ENCODE measurements at places on chromosomes 3 and 15.
A peak's percentile ranks its signal among the peaks of the same experiment; 100 is the strongest.

GRCh38 chr3:190266913-190267290 is 55.3 kb downstream of the CLDN1 start:
- H3K36me3 ChIP-seq = no peaks in the 10 kb centered on the region
- H3K4me1 ChIP-seq = no peaks in the 10 kb centered on the region
- H3K27ac ChIP-seq = no peak overlapping the region
- no peak for DNase-seq
- no peak overlapping the region for H3K4me3 ChIP-seq
- peaks cover 14% of the 10 kb centered on the region for H3K27me3 ChIP-seq

GRCh38 chr3:5565026-5565425 is 377.5 kb downstream of the EDEM1 start:
- H3K27me3 ChIP-seq = no peaks in the 10 kb centered on the region
- H3K4me1 ChIP-seq = no peaks in the 10 kb centered on the region
- H3K36me3 ChIP-seq = no peaks in the 10 kb centered on the region
- H3K4me3 ChIP-seq = no peak overlapping the region

- peaks cover 5% of the 10 kb centered on the region for H3K36me3 ChIP-seq
- DNase-seq = no peak
- no peak overlapping the region for H3K27ac ChIP-seq
- H3K27me3 ChIP-seq = no peaks in the 10 kb centered on the region
These were observed 15.5 kb downstream of the ACAA1 start for GRCh38 chr3:38121451-38121831.

DNA sequence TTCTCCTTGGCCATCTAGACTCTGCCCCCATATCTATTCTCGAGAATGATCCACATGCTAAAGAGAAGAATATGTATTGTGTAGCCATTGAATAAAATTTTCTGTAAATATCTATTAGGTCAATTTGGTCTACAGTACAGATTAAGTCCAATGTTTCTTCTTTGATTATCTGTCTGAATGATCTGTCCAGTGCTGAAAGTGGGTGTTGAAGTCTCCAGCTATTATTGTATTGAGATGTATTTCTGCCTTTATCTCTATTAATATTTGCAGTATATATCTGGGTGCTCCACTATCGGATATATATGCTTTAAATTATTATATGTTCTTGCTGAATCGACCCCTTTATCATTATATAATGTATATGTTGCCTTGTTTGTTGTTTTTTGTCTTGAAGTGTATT is 384.9 kb upstream of the ROBO1 start:
- H3K4me1 ChIP-seq = no peaks in the 10 kb centered on the region
- H3K27ac ChIP-seq = no peak overlapping the region
- H3K36me3 ChIP-seq = no peaks in the 10 kb centered on the region
- no peaks in the 10 kb centered on the region for H3K27me3 ChIP-seq

GRCh38 chr3:37272741-37273140 is 98.4 kb upstream of the LRRFIP2 start:
- DNase-seq = no peak
- H3K4me3 ChIP-seq = no peak overlapping the region
- peaks cover 8% of the 10 kb centered on the region for H3K4me1 ChIP-seq
- peak overlapping the region; percentile 19 for H3K27ac ChIP-seq
- H3K36me3 ChIP-seq = peaks cover 4% of the 10 kb centered on the region

- no peaks in the 10 kb centered on the region for H3K36me3 ChIP-seq
- H3K4me3 ChIP-seq = no peak overlapping the region
- peaks cover 4% of the 10 kb centered on the region for H3K4me1 ChIP-seq
- H3K27ac ChIP-seq = no peak overlapping the region
These were observed 29.3 kb upstream of the XYLB start for GRCh38 chr3:38317192-38317759.

GRCh38 chr15:36133742-36134141 is 445.7 kb upstream of the CDIN1 start:
- no peaks in the 10 kb centered on the region for H3K4me1 ChIP-seq
- no peak overlapping the region for H3K4me3 ChIP-seq
- no peak overlapping the region for H3K27ac ChIP-seq

GRCh38 chr15:72925661-72926060 is 126.6 kb upstream of the NEO1 start:
- H3K27me3 ChIP-seq = peaks cover 6% of the 10 kb centered on the region
- H3K4me3 ChIP-seq = no peak overlapping the region
- H3K36me3 ChIP-seq = no peaks in the 10 kb centered on the region
- DNase-seq = no peak
- H3K27ac ChIP-seq = no peak overlapping the region

DNA sequence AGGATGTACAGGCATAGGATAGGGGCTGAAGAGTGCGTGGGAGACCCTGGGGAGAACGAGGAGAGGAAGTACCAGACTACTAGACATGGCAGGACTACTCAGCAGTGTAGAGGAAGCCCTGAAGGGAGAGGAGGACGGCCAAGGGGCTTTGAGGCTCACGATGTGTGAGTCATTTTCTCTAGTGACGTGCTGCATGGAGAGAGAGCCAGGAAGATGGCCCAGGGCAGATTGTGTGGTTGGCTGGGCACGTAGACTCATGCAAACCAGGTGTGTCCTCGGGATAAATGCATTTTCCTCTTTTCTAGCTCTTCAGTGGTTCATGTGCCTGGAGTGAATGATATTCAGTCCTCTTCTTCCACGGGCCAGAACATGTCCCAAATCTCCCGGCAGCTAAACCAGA is 115.0 kb upstream of the ABHD17C start:
- H3K27ac ChIP-seq = no peak overlapping the region
- no peak for DNase-seq
- peaks cover 32% of the 10 kb centered on the region for H3K27me3 ChIP-seq
- peaks cover 4% of the 10 kb centered on the region for H3K4me1 ChIP-seq

DNA sequence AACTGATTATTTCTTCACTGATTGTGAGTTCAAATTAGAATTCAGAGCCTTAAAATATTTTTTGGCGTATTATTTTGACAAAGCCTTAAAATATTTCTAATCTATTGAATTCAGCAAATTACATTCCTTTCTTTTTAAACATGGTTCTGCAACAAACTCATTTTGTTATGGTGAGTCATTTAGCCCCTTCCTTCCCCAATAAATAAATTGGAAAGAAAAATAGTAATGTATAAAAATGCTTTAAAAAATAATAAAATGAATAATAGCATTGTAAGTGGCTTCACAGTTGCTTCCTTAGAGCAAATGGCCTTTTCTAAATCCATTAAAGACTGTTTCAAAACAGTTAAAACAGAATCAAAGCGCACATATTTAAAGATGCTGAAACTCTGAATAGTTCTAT is 12.1 kb downstream of the CSNK1G1 start:
- H3K36me3 ChIP-seq = peaks cover 3% of the 10 kb centered on the region
- H3K27me3 ChIP-seq = no peaks in the 10 kb centered on the region
- H3K27ac ChIP-seq = peak overlapping the region; percentile 84
- H3K4me1 ChIP-seq = peaks cover 6% of the 10 kb centered on the region

DNA sequence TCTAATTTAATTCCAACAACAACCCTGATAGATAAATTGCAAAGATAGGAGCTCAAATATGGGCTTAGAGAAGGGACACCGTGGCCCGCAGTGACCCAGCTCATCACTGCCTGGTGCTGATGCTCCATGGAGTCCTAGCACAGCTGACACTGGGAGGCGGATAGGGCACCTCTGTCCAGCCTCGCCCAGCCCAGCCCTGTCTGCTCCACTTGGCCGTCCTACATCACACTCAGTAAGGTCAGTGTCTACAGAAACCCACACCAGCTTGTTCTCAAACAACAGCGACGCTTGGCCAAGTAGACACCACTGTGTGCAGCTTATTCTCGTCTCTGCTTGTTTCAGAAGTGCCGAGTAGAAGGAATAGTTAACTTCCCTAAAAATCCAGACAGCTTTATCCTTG is 33.9 kb downstream of the GABRB3 start:
- H3K27ac ChIP-seq = no peak overlapping the region
- no peak overlapping the region for H3K4me3 ChIP-seq
- no peaks in the 10 kb centered on the region for H3K4me1 ChIP-seq
- no peaks in the 10 kb centered on the region for H3K36me3 ChIP-seq

DNA sequence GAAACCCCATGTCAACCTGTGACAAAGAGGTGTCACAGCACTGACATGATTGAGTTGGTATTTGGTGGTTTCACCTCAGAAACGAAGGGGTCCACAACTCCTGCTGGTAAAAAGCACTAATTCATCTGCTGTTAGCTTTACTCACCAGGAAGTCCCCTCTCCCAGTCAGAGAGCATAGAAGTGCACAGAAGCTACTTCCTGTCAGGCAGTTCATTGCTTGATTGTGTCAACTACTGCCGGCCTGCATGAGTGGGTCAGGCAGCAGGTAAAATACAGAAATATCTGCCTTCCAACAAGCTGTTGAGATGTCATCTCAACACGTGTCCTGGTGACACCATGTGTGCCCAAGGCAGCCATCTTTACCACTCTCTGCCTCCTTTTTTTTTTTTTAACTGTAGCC is 596.6 kb upstream of the NR2F2 start:
- no peak overlapping the region for H3K27ac ChIP-seq
- DNase-seq = no peak
- no peaks in the 10 kb centered on the region for H3K36me3 ChIP-seq

GRCh38 chr3:30655187-30655812 is 48.9 kb downstream of the TGFBR2 start:
- no peaks in the 10 kb centered on the region for H3K27me3 ChIP-seq
- DNase-seq = no peak
- H3K4me3 ChIP-seq = peak overlapping the region; percentile 81
- H3K27ac ChIP-seq = peak overlapping the region; percentile 99

DNA sequence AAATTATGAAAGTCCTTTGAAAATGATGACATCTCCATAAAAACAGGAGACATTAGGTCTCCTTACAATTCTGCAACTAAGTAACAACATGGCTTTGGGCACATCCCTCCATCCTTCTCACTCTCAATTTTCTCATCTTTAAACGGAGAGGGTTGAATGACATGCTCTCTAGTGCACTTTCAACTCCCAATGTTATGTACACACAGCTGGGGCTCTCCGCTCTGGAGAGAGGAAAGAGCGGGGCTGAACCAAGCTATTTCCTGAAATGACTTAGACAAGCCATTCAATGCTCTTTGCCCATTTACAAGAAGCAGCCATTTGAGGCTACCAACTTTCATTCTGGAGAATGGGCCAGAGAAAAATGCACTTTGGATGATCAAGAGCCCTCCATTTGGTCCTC is 144.2 kb upstream of the BNIP2 start:
- no peak overlapping the region for H3K27ac ChIP-seq
- no peak overlapping the region for H3K4me3 ChIP-seq
- peaks cover 11% of the 10 kb centered on the region for H3K4me1 ChIP-seq
- H3K27me3 ChIP-seq = peaks cover 8% of the 10 kb centered on the region
- H3K36me3 ChIP-seq = no peaks in the 10 kb centered on the region
- DNase-seq = no peak

DNA sequence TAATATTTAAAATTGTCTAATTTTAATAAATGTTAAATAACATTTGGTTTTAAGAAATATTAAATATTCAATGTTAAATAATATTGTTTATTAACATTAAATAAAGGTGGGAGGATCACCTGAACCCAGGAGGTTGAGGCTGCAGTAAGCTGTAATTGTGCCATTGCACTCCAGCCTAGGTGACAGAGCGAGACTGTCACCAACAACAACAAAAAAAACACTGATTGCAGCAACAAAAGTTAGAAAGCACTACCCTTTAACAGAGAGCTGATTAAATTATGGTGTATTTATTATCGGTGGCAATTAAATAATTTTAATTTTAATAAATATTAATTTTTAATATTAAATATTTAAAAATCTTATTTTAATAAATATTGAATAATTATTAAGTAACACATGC is 152.1 kb downstream of the ATG7 start:
- DNase-seq = no peak
- H3K4me1 ChIP-seq = peaks cover 4% of the 10 kb centered on the region
- H3K27ac ChIP-seq = no peak overlapping the region
- no peak overlapping the region for H3K4me3 ChIP-seq
- no peaks in the 10 kb centered on the region for H3K36me3 ChIP-seq

DNA sequence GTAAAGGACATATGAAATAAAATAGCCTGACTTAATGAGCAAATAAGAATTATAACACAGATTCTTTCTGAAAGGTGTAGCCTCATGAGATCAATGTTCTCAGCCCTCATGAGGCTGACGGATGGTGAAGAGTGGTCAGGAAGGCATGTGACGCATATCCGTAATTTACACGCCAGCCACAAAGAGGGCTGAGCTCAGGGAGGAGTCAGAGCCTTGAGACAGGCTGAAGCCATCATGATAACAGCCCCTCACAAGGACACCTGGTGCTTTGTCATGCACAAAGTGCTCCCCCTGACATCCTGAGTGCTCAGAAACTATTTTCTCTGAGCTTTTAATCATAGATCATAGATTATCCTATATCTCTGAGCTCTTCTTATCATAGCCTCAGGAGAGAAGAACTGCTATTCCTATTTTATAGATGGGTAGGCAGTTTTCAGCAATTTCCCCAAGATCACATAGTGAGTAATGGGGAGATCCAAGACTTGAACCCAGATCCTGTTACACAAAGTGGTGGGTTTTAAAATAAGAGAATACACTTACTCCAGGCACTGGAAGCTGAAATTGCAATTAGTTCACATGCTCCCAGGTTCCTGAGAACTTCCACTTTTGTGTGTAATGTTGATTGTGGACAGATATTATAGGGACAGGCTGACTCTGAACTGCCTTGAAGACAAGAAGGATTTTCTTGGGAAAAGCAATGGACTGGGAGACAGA is 267.1 kb downstream of the RPLP1 start:
- no peak for DNase-seq
- H3K27ac ChIP-seq = peak overlapping the region; percentile 94
- H3K27me3 ChIP-seq = no peaks in the 10 kb centered on the region
- peaks cover 55% of the 10 kb centered on the region for H3K4me1 ChIP-seq
- H3K36me3 ChIP-seq = no peaks in the 10 kb centered on the region
- no peak overlapping the region for H3K4me3 ChIP-seq

- no peak for DNase-seq
- no peak overlapping the region for H3K27ac ChIP-seq
- H3K36me3 ChIP-seq = peaks cover 2% of the 10 kb centered on the region
These were observed 110.9 kb downstream of the EDEM1 start for GRCh38 chr3:5298453-5298852.

GRCh38 chr3:16171009-16171408 is 3.5 kb upstream of the GALNT15 start:
- no peak overlapping the region for H3K27ac ChIP-seq
- H3K4me1 ChIP-seq = peaks cover 4% of the 10 kb centered on the region
- peaks cover 2% of the 10 kb centered on the region for H3K36me3 ChIP-seq
- H3K4me3 ChIP-seq = no peak overlapping the region
- peaks cover 34% of the 10 kb centered on the region for H3K27me3 ChIP-seq

GRCh38 chr15:60761505-60761845 is 282.5 kb upstream of the ICE2 start:
- H3K4me1 ChIP-seq = peaks cover 41% of the 10 kb centered on the region
- no peak overlapping the region for H3K4me3 ChIP-seq
- H3K27ac ChIP-seq = peak overlapping the region; percentile 43

GRCh38 chr3:55368366-55368765 is 118.7 kb downstream of the WNT5A start:
- DNase-seq = no peak
- no peaks in the 10 kb centered on the region for H3K36me3 ChIP-seq
- H3K4me3 ChIP-seq = no peak overlapping the region
- no peaks in the 10 kb centered on the region for H3K27me3 ChIP-seq
- no peak overlapping the region for H3K27ac ChIP-seq

Data from T-helper 17 cell (primary cell).